ENCODE measurements at places on chromosomes 16 and 17. TPM values are rescaled to one million over a fixed set of nuclear protein-coding genes. Genes with fewer than 3 reads are reported as not detected.
A peak's percentile ranks its signal among the peaks of the same experiment; 100 is the strongest.

RNF222 gene
- not detected for total RNA-seq

NOD2 gene
- 7.4 TPM for total RNA-seq

TEX19 gene
- total RNA-seq, result not detected

JUP gene
- 1.3 TPM for total RNA-seq

NAT9 gene
- 55.3 TPM for total RNA-seq

TEX14 gene
- 0.09 TPM for total RNA-seq

CCDC200 gene
- not detected for total RNA-seq

ELMO3 gene
- total RNA-seq, result 7.1 TPM

- peak; percentile 97 for DNase-seq
These were observed at the start of gene NMT1 for GRCh38 chr17:45060797-45061605. Gene NMT1 (plus strand): TSS chr17:45061317. CDS start chr17:45061330, 13 bp downstream.

DNA sequence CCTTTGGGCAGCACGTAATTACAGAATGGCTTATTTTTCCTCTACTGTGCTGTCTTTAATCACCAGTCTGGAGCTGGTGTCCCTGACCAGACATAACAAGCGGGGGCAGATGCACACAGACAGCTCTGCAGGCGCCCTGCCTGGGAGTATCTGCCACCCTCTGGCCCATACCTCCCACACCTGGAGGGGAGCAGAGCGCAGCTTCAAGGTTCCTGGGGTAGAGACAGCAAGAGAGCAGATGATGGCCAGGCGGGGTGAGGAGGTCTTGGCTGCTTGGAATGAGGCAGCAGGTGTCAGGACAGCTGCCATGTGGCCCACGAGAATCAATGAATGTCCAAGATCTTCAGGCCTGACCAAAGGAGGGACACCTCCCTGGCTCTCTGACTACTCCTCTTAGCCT, 23.8 kb downstream of the TMEM94 start:
- no peak for DNase-seq

DNA sequence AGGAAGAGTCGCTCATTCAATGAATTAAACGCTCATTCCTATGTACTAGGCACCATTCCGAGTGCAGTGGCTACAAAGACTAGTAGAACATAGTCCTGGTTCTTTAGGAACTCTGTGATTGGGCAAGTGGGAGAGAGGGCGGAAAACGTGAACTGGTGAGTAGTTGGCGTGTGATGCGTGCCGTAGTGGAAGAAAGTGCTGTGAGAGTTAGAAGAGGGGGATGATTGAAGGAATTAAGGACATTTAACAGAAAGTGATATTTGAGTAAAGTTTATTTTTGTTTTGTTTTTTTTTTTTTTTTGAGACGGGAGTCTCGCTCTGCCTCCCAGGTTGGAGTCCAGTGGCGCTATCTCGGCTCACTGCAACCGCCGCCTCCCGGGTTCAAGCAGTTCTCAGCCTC, 7.9 kb upstream of the SLFN14 start:
- no peak for DNase-seq

GRCh38 chr17:7782240-7782639, 51.8 kb upstream of the KDM6B start:
- DNase-seq, result no peak

GRCh38 chr16:17658881-17659280, 188.1 kb upstream of the XYLT1 start:
- no peak for DNase-seq

DNA sequence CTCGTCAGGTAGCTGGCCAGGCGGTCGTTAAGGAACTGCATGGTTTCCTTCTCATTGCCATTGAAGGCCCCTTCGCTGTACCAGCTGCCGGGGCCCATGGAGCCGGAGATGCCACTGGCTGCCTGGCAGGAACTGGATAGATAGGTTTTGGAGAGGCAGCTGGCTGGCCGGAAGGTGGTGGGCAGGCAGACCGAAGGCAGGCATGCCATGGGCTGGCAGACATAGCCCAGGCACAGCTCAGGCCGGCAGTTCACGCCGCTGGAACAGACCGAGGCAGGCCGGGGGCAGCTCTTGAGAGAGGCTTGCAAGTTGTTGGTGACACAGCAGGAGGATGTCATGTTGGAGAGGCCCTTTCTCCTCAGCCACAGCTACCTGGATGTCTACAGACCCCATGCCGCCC, at the start of gene KRT32:
Gene KRT32 (minus strand): TSS at position 399 of the 400 bp plus-strand sequence. CDS start 61 bp downstream, at position 338.
- no peak for DNase-seq

DNA sequence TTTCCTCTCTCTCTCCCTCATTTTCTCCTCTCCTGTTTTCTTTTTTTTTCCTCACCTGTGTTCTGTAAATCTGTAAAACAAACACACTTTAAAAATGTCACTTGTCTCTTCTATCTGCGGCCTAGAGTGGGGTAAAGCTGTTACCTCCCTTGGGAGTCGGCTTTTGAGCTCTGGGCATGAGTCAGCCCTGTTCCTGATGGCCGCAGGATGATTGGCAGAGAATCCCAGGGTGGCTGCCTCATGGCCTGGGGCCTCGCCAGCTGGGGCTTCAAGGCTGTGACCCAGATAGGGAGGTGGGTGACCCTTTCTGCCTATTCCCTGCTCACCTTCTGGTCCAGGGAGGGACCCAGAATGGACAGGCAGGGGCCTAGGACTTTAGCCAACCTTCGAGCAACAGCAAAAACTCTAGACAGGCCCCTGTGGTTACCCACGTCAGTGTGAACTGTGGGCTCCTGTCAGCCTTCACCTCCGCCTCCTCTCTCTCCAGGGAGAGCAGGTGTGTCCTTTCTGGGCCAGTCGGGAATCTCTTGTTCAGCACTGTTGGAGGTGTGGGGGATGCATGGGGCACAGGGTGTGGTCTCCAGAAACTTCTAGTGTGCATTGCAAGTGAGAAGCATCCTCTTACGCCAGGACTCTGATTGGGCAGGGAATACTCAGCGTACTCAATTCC, 87.4 kb downstream of the RAP1GAP2 start:
- DNase-seq, result no peak

DNA sequence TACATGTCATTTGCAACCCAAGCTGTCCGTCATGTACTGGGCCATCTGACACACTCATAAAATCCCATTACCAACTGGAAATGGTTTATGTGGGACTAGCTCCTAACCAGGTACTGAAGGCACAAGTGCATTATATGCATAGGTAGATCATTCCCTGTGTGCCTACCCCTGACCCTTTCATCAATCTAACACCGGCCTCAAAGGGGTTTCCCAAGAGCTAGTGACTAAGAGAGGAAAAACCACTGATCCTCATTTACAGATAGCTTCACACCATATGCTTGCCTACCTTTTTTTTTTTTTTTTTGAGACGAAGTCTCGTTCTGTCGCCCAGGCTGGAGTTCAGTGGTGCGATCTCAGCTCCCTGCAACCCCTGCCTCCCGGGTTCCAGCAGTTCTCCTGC, 449.8 kb downstream of the SLC39A11 start:
- no peak for DNase-seq

DNA sequence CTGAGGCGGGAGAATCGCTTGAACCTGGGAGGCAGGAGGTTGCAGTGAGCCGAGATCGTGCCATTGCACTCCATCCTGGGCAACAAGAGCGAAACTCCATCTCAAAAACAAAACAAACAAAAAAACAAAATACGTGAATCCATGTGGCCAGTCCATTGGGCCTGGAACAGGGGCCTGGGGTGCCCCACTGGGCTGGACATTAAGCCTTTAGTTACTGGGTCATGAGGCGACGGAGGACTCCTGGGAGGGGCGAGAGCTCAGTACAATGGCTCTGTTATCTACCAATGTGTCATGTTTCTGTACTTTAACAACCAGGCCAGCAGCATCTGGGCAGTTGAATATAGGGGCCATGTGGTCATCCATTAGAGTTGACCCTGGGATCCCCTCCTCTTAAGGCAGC, 18.9 kb upstream of the CLEC18A start:
- no peak for DNase-seq

GRCh38 chr17:81258292-81258691, 19.2 kb downstream of the NDUFAF8 start:
- DNase-seq, result no peak

DNA sequence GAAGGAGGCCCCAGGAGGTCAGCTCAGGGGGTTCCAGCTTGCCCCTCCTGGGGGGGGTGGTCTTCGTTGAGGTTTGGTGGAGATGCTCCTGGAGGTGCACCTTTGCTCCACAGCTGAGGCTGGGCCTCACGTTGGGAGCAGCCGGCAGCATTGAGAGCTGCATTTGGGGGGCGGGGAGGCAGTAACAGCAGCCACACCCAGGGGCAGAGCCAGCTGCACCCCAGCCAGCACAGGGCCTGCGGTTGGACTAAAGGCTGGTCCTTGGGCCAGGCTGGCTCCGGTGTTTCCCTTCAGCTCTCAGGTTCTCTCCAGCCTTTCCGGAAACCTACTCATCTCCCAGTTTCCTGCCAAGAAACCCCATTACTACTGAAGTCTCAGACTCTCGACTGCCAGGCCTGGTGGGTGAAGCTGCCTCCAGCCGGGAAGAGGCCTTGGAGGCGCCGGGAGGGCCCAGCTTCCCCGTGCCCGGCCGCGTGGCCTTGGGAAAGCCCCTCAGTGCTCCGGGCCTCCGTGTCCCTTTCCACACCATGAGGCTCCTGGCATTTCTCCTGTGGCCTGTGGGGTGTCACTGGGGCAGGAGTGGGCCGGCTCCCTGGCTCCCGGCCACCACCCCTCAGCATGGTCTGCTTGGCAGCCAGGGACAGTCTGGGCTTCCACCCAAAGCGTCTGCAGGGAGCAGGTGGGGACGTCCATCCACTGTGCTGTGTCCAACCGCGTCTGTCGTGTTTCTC, 14.0 kb upstream of the BAIAP2 start:
- DNase-seq, result no peak

- DNase-seq, result no peak
These were observed 56.0 kb downstream of the ZFPM1 start for GRCh38 chr16:88508868-88509748.

- no peak for DNase-seq
These were observed 18.9 kb upstream of the TBX21 start for GRCh38 chr17:47713980-47714700.

DNA sequence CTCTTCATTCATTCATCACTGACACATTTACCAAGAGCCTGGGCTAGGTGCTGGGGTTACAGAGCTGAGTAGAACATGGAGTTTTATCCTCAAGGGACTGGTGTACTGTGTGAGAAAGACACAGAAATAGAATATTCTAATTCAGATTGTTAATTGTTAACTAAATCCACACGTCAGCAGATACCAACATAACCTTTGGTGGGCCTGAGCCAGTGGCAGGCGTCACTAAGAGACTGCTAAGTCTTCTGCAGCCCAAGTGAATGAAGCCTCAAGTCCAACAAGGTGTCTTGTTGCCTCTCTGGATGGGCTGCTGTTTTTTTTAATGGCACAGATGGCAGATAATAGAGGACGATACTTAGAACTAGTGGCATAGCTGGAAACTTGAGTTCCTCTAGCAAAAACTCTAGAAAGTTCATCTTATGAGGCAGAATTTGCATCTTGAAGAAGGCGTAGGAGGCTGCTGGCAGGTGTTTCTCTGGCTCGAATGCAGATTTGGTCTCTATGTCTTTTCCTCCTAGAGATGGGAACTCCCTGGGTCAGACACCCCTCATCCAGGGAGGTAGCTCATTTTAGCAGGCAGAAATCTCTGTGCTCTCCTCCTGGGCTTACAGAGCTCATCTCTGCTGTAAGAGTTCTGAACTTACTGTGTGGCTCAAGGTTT, 179.5 kb downstream of the NTN1 start:
- DNase-seq, result no peak

- DNase-seq, result no peak
These were observed 88.9 kb downstream of the SDK2 start for GRCh38 chr17:73555199-73555960.

DNA sequence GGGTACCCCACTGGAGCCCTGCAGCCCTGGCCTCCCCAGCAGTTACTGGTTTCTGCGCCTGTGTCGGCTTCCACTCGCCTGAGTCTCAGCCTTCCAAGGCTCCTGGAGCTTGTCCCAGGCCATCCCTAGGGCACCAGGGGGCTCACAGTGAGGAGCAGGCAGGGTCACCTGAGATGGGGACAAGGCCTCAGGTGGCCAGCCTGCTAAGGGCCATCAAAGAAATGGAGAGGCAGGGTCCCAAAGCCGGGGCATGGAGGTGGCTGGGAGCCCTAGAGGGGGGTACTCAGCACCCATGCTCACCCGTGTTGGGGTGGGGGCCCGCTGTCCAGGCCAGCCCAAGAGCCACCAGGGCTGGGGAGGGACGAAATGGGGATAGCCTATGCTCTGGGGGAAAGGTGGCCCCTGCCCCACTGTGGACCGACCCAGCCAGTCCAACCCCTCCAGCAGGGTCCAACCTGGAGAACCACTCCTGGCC, 1.3 kb downstream of the FASN start:
- DNase-seq, result no peak

- DNase-seq, result no peak
These were observed 12.4 kb upstream of the ITGA3 start for GRCh38 chr17:50043290-50044148.

DNA sequence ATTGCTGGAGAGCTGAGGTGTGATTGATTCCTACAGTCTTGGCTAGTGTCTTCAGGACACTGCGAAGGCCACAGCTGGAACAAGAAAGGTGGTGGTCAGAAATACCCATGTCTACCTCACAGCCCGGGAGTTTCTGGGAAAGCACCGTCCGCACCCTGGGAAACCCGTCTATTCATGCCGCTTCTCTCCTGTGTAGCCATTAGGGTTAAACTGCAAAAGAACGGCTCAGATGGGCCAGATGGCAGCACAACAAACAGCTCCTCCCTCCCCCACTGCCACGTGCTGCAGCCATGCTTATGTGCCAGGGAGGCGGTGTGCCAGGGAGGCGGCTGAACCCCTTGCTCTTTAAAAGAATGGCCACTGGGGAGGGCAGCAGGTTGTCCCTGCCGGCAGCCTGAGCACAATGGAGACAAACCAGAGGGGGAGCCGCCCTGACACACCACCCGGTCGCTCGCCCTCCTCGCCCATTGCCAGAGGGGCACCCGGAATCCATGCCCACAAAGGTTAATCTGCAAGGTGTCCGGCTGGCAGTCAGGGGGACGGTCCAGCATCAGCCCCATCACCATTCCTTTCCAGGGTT, 65.2 kb downstream of the CYTH1 start:
- no peak for DNase-seq

Data from activated T-helper 2 cell treated with anti-CD3 and anti-CD28 coated beads, Interferon-gamma antibody, Interleukin-2, Interleukin-4, amounts not matched to agents 10 μg/mL and 5 μg/mL and 100 μg/mL, durations not matched to agents 14 hours and 24 hours and 36 hours (primary cell).